Stimulated activated CD4-positive, alpha-beta T cell treated with anti-CD3 and anti-CD28 coated beads, Interleukin-12 subunit alpha, Interleukin-12 subunit beta, amount 100 ng/mL, for 48 hours (primary cell): ENCODE measurements at places on chromosomes 4 and X.

DNA sequence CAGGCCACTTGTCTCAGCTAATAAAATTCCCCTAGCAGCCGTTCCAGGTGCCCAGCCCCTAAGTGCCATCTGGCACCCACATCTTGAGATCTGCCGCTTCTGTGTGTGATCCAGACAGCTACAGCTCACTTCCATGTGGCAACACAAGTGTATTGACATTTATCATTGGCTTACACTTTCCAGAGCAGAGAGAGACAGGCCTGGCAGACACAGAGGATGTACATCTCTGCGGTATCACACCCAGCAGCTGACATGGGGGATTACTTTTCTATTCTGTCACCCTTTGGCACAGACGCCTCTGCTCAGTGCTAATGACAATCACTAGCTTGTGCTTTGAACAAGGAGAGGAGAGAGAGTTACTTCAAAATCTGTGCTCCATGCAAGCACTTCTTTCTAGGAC lies 195.9 kb downstream of the KDR start:
- no peak for DNase-seq

DNA sequence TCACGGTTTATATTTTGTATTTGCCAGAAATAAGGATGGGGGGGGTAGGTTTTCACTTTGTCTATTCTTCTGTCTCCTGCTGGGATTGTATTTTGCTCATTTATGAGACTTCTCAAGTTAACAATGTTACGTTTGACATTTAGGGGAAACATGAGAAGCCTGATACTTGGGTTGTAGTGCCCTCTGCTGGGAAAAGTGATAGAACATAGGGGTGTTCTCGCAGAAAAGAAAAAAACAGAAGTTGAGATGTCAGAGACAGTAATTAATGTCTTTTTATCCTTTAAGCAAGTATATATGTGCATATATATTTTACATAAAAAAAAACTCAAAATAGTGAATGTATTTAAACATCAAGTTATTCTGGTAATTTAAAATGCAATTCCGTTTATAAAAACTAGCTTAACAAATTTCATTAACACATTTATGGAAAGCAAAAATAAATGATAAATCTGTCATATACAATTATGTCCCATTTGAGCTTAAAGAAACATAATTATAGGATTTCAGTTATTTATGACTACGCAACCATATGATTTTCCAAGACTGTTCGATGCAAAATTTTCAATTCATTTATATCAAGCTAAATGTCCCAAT lies 46.0 kb upstream of the TMPRSS11F start:
- DNase-seq: peak; percentile 14

- no peak for DNase-seq
These were observed 665.6 kb downstream of the FSTL5 start for GRCh38 chr4:161498155-161498554.

GRCh38 chrX:50707405-50707804 lies 106.6 kb downstream of the SHROOM4 start:
- DNase-seq: no peak

- no peak for DNase-seq
These were observed 66.0 kb upstream of the PHOX2B start for GRCh38 chr4:41814565-41814964.

DNA sequence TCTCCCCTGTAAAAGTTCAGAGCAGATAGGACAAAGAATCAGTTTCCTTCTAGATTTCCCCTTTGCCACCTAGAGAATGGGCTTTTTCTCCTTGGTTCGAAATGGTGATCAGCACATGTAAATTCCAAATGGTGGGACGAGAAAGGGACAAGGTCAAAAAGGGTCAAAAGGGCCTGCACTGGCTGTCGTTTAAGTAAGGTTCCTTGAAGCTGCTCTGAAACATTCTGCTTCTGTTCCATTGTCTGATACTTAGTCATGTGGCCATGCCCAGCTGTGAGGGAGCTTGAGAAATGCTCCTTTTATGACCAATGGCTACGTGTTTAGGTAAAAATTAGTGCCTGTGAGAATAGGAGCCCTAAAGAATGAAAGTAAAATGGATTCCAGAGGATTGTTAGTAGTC lies 165.9 kb upstream of the CENPE start:
- no peak for DNase-seq

DNA sequence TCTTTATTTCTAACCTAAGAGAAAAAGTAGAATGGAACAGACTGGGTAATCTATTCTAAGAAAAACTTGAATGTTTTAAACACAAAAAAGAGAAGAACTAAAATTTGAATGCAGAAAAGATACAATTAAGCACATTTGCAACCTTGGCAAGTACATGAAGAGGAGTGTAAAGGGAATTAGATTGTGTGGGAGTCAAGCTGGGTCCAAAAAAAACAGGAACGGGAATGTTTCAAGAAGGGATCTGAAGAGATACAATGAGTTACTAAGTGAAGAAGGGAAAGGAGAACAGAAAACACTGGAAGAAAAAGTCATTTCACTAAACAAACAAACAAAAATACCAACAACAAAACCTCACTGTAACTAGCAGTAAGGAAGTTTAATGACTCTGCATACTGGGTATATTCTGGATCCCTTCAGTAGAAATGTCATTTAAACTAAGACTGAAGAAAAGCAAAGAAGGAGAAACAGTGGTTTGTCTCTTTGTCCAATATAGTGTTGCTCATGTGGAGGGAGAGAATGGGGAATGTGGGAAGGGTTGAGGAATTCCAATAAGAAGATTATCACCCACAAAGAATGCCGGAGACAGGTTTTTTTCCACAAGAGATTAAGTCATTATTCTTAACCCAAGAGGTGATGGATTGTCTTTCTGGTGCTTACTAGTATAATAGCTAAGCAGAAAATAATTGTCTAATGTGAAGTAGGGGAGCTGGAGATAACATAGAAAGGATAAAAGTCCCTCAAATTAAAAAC lies 50.4 kb upstream of the PTPN13 start:
- no peak for DNase-seq

DNA sequence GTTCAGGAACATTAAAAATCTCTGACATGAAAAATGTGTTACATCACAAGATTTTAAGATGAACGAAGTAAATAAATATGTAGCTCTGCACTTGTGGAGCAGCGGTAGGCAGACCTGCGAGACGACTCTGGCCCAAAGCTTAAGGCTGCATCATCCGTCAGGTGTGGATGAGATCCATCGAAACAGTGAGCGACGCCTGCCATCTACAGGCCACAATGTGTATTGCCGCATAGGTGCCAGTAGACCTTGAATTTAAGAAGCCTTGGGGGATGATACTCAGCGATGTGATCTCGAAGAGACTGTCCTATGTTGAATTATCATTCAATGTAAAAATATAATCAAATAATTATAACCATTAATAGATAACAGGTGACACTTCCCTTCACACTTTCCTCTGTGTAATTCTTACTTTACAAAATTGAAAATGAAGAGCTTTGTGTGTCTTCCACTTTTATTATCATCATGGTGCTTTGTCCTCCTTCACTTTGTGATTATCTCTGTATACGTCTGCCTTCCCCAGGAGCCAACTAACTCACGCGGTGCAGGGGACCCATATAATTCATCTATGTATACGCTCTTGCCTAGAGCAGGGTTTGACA lies 851.0 kb downstream of the RAB28 start:
- peak; percentile 61 for DNase-seq
